ENCODE measurements at places on chromosomes 12 and 14.

GRCh38 chr12:39272871-39273655, 169.9 kb downstream of the KIF21A start:
- peak; percentile 24 for DNase-seq

- DNase-seq, result no peak
Observed at GRCh38 chr12:30909349-30910037, 17.1 kb upstream of the TSPAN11 start.

DNA sequence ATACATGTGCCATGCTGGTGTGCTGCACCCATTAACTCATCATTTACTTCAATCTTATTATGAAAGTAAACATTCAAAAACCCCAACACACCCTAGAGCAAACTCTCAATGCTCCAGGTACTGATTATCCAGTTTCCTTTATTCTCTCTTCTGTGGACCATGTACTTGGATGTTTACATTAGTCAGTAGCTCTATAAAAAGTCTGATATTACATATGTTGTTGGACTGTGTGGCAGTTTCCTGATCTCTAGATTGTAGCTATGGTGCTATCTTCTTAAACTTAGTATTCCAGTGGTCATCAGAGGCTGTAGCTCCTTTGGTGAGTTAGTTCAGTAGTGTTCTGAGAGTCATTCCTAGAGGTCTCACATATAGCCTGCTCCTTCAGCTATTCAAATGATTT, 25.1 kb upstream of the ITGA5 start:
- no peak for DNase-seq

DNA sequence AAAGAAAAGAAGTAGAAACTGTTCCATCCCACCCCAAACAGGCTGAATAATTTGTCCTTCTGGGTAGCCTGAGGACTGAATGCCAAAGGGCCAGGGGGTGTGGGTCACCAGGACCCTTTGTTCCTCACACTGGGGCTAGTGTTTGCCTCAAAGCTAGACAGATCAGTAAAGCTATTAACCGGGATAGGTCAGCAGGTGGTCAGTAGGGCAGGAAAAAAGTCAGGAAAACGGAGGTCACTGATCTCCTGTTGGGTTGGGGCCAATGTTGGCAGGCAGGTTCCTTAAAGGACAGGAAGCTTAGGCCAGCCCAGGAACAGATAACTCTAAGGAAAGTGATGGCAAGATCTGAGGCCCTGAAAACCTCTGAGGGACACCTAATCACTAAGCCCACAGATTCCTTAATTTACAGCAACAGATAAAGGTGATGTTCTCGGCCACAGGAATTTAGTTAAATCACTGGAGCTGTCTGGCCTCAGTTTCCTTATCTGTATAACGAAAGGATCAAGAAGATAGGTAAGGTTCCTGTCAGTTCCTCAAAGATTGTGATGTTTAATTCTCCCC, 22.7 kb upstream of the TMPO start:
- peak; percentile 49 for DNase-seq

- DNase-seq, result peak; percentile 46
Observed at GRCh38 chr14:40347675-40348074, 915.4 kb upstream of the FBXO33 start.

Measured in NCI-H146 (cell line).